ENCODE measurements at places on chromosomes 1 and 21.

DNA sequence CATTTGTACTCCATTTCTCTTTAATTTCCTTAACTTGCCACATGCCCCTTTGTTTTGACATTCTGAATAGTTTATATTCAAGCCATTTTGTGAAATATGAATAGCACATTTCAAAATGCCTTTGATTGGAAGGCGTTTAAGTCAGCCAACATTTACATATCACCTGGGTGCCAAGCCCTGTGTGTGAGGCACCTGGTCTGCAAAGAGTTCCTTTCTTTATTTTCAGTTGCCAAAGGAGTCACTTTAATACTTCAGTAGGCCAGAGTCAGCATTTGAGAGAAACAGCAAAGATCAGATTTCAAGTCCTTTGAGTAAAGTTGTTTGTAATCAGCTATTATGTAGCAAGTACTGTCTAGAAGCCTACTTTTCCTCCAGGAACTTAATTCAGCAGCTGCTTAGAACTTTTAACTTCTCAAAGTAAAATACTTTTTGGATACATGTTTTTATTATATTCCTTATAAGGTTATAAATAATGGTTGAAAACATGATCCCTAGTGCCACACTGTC lies 70.8 kb downstream of the DTL start:
- no peak for DNase-seq

GRCh38 chr21:42120101-42120902 lies 49.2 kb downstream of the UMODL1 start:
- peak; percentile 67 for DNase-seq

- no peak for DNase-seq
These were observed 84.8 kb upstream of the ZC3H11B start for GRCh38 chr1:219697682-219698081.

DNA sequence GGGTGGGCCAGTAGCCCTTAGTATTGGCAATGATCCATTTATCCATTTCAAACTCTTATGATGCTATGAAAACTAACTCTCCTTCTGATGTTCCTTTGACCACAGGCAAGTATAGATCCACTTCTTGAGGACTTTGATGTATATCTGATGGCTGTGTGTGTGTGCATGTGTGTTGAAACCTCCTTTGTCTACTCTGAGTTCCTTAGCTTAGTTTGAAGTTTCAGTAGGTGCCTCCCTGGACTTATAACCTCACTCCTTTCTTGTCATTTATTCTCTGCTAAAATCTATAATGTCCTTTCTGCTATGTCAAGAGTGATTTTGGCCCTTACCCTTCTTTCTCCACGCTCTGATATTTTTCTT lies 409.3 kb downstream of the PRDM2 start:
- no peak for DNase-seq

DNA sequence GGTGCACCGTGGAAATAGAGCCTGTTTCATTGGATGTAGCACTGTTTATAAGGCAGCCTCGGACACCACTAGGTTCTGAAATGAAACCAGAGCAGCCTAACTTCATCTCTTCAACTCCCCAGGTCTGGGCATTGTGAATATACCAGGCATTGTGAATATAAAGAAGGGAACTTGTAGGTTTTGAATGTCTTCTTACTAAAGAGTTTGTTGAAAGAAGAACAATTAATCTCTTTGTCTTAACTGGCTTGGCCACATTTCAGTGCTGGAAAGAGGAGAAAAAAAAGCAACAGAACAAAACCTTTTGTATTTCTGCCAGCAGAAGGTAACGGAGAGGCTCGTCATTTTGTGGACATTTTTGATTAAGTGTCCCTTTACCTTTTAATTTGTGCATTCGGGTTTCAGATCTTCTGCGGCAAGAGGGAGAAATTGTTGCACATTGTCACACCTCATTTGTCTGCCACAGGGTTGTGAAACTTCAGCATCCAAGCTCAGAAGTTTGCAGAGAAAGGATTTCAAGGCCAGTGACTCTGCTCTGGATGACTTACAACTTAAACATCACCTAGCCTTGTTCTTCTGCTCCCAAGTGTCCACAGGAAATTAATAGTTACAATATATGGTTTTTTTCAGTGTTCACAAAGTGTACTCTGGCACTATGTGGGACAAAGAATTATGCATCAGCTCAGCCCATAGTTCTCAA lies 158.3 kb downstream of the KAZN start:
- no peak for DNase-seq

GRCh38 chr1:160911441-160911840 lies 26.5 kb upstream of the ITLN1 start:
- no peak for DNase-seq

GRCh38 chr1:182297335-182297734 lies 94.3 kb downstream of the GLUL start:
- DNase-seq: no peak

All from NCI-H524 (cell line).